ENCODE measurements at places on chromosomes 7 and 10.

DNA sequence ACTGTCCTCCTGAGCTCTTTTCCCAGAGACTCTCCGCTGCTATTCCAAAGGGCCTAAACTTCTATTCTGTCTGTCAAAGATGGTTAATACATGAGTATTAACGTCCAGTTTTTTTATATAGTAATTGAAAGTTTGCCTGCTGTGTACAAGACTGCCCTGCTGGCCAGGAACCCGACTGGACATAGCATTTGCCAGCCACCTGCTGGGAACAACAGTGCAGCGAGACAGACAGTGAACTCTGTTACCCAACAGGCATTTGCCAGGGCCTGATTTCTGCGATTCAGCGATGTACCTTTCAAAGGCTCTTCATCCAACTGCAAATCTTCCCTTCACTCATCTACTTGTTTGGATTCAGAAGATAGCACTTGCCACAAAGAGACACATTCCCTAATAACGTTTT is 128.8 kb upstream of the SEM1 start:
- DNase-seq, result no peak

- DNase-seq, result no peak
Observed at GRCh38 chr7:141115965-141116364, 42.1 kb downstream of the TMEM178B start.

GRCh38 chr7:155395176-155395797 is 62.6 kb upstream of the EN2 start:
- no peak for DNase-seq

DNA sequence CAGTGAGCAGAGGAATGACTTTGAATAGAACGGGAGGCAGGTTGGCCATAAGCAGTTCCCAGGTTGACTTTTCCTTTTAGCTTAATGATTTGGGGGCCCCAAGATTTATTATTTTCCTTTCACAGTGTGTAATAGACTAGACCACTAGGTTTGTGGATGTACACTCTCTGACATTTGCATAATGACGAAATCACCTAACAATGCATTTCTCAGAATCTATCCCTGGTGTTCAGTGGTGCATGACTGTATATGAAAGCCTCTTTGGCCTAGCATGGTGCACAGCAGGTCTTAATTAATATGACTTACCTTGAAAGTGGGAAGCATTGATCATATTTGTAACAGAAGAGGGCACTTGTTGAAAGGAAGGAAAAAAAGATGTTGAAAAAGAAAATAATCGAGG is 761.9 kb downstream of the TYW1 start:
- DNase-seq, result no peak

GRCh38 chr10:100151723-100152300 is 34.0 kb downstream of the ERLIN1 start:
- DNase-seq, result no peak

- no peak for DNase-seq
Observed at GRCh38 chr7:40058026-40058425, 76.4 kb downstream of the MPLKIP start.

DNA sequence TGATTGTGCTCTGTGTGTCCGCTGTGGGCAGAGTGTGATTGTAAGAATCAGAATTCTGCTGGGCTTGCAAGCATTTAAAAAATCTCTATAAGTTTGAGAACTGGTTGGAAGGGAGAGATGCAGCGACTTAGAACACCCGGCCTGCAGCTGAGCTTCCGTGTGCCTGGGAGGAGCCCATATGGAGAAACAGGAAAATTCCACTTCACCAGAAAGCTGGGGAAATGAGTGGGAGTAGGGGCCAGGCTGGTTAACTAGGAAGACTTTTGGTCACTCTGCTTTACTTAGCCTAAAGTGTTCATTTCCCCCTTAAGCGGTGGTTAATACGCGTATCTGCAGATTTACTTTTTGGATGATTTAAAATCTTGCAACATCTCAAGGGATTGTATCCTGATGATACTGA is 72.2 kb downstream of the TCF7L2 start:
- DNase-seq, result no peak

DNA sequence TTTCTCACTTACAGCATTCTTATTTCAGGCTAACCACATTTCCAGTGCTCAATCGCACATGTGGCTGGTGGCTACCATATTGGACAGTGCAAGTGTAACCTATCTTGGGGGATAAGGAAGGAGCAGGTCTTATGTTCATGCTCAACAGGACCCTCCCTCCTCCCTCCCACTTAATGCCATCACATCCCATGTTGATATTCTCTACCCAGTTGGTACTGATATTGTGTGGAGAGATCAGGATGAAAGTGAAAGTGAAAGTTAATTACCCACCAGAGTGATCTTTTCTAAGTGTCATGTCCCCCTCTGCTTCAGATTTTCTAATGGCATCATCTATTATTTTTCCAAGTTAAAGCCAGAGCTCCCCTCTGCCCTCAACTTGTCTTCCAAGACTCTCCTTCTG is 91.6 kb downstream of the BMPER start:
- no peak for DNase-seq
